ENCODE measurements at places on chromosomes 5 and 9.

DNA sequence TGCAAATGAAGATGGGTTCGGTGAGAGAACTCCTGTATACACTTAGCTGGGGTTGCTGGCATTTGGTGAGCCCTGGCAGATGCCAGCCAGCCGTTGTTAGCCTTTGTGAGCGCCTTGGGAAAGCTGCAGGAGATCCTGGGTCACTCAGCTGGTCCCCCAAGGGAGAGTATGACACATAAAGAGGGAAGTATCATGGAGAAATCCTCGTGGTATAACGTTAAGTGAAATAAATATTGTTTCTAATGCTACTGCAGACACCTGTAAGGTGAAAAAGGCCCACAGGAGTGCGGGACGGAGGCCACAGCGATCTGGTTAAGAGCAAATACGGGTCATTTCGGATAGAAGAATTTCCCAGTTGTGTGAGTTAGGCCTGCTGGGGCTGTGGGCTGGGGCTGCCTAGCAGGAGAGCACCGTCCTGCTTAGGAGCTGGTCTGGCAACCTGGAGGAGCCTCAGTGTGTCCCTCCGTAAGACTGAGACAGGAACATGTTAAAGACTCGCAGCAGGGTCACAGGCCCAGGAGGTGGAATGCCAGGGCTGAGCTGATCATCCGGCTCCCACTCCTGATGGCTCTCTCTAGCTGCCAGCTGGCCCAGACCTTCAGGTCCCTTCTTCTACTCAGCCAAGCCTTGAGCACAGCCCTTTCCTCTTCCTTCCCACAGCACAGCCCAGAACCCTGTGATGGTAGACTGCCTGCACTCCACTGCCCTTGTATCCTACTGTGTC lies 4.9 kb downstream of the NKX2-5 start:
- DNase-seq, result no peak

- DNase-seq, result no peak
Measured at GRCh38 chr5:151205411-151205810, 18.5 kb downstream of the CCDC69 start.

DNA sequence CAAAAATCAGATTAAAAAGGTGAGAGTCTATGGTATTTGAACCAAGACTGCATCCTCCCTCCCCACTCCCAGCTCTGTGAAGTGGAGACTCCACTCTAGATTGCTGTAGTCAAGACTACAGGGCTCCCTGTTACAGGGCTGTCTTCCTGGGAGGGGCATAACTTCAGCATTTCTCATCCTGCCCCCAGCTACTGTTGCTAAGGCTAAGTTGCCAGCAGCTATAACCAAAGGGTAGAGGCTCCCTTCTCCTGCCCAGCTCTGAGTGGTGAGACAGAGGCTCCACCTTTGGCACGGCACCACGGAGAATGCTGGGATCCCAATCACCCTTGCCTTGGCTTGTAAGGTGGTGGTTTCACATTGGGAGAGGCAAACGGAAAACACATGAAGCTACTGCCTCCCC lies 39.2 kb upstream of the GCNT4 start:
- no peak for DNase-seq

GRCh38 chr5:16937503-16938161 lies 1.5 kb upstream of the MYO10 start:
- no peak for DNase-seq

All from T-helper 17 cell (primary cell).